ENCODE measurements at places on chromosomes 6 and 20.
A peak's percentile ranks its signal among the peaks of the same experiment; 100 is the strongest.

- DNase-seq: no peak
Observed at GRCh38 chr6:24667378-24667803, 514 bp downstream of the ACOT13 start.

DNA sequence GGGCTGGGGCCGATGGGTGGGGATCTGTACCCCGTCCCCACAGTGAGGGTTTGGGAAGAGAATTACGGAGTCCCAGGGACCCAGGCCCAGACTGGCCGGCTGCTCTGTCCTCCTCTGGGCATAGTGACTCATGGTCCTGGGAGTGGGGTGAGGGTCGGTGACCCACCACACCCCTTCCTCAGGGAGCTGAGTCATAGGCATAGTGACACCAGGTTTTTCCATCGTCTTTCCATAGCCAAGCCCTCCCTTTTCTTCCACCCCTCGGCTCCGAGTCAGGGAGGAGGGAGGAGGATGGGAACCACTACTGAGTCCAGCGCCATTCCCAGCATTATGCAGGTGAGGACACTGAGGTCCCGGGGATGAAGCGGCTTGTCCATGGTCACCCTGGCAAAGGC is 8.9 kb downstream of the CYP21A2 start:
- no peak for DNase-seq

DNA sequence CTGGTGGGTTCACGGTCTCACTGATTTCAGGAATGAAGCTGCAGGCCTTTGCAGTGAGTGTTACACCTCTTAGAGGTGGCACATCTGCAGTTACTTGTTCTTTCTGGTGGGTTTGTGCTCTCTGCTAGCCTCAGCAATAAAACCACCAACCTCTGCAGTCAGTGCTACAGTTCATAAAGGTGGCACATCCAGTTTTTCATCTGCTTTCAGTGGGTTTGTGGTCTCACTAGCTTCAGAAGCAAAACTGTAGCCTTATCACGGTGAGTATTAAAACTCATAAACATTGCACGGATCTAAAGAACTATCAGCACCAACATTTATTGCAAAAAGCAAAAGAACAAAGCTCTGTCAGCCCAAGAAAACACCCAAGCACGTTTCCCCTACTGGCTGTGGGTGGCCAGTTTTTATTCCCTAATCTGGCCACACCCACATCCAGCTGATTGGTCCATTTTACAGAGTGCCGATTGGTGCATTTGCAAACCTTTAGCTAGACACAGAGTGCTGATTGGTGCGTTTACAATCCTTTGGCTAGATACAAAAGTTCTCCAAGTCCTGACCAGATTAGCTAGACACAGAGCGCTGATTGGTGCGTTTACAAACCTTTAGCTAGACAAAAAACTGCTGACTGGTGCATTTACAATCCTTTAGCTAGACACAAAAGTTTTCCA is 3.4 kb upstream of the TMEM14C start:
- DNase-seq: peak; percentile 56

- DNase-seq: peak; percentile 47
Observed at GRCh38 chr6:157800420-157801237, 22.4 kb upstream of the SNX9 start.

DNA sequence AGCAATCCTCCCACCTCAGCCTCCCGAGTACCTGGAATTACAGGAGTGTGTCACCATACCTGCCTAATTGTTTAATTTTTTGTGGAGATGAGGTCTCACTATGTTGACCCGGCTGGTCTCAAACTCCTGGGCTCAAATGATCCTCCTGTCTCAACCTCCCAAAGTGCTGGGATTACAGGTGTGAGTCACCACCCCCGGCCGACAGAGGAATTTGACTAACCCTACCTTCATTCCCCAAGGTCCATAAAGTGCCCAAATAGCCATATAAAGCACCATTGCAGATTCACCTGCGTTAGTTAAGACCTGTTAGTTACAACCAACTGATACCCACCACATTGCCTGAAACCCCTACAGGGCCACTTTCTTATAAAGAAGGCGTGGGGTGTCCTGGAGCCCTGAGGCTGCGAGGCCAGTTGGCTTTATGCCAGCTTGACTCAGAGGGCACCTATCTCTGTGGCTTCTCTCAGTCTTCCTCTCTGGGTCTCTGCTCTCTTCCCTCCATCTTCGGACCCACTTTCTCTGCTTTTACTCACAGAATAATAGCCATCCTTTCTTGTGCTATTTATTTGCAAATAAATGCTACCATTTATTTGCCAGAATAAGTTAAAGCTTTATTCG is 65.6 kb downstream of the SLC2A10 start:
- DNase-seq: no peak

GRCh38 chr6:112356994-112357393 is 9.9 kb downstream of the RFPL4B start:
- no peak for DNase-seq

GRCh38 chr20:7231303-7231702 is 463.8 kb downstream of the BMP2 start:
- DNase-seq: no peak

DNA sequence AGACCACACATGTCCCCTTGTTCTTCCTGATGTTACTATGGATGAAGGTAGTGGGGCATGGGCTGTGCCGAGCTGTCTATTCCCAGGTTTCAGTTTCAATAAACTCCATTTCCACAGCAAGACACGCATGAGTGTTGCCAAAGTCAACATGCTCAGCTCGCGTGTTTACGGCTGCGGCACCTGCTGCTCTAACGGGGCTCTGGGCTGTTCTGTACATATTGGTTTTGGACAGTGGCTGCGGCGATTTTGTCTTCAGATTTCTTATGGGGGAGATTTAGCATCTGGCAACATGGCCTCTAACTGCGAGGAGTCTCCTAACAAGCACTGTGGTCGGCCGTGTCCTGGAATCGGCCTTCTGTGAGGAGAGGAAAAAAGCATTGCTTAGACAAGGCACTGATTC is 58.6 kb downstream of the TMEM242 start:
- DNase-seq: no peak

DNA sequence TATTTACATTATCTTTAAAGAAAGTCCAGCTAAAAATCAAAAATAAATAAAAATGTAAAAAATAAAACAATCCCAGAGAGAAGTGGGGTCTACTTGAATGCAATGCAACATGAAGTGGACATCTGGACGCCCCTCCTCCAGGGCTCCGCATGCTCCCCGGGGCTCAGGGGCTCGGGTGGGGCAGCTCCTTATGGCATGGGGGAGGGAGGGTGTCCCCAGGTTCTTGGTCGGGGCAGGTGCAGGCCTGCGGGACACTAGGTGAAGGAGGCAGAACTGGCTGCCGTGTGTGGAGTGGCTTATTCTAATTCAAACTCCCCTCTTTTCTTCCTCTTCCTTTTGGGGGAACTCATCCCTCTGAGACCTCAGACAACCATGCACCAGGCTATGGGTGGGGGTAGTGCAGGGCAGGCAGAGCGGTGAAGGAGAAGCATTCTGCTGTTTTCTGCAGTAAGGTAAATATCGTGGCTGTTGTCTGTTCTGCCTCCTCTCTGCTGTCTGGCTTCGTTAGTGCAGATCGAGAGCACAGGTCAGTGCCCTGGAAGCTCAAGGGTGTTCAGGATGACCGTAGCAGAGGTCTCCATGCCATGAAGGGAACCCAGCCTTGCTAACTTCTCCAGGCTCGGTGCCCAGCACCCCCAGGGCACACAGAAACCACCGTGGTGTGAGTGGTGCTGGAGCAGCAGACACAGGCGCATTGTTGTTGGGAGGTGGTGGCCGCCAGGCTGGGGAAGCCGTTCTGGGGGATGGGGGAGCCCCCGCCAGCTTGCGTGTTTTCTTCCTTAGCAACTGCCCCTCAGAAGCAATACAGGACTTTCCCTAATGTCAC is 82.6 kb downstream of the TTLL2 start:
- no peak for DNase-seq

DNA sequence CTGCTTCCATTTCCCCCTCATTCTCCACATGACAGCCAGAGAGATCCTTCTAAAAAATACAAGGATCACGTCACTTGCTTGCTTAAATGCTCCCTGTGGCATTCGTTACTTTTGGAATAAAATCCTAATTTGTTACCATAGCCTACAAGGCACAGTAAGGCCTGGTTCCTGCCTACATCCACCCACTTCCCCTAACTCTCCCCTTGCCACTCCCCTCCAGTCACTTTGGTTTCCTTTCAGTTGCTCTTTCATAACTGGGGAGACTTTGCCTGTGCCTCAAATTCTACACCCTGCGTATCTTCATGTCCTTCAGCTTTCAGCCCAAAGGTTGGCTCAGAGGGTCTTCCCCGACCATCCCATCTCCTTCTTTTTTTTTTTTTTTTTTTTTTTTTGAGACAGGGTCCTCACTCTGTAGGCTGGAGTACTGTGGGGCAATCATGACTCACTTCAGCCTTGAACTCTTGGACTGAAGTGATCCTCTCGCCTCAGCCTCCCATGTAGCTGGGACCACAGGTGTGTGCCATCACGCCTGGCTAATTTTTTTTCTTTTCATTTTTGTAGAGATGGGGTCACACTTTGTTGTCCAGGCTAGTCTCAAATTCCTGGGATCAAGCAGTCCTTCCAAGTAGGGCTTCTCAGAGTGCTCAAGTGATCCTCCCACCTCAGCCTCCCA is 12.5 kb downstream of the ID1 start:
- no peak for DNase-seq

DNA sequence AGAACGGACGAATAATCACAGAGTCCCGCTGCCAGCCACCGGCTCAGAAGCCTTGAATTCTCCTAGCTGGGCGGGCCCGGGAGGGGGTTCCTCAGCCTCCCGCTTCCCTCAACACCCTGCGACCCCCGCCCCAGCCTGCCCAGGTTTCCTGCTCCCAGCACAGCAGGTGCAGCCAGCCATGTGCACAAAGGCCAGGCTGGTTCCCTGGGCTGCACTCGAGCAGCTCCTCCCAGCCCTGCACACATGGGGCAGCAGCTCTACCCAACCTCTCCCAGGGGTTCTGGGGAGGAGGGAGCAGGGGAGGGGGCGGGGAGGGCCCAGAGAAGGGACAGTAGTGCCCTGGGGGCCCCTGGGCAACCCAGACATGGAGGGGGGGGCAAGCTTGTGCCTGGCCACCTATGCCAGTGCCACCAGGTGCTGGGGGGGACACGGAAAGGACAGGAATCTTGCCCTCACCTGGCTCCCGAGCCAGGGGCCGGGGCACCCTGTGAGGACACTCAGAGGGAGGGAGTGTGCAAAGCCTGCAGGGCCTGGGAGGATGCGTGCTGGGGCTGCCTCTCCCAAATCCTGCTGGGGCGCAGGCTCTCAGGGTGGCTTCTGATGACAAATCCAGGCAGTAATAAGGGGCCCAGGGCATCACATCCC is 1.2 kb upstream of the NTSR1 start:
- DNase-seq: no peak

All from stimulated activated CD8-positive, alpha-beta memory T cell treated with anti-CD3 and anti-CD28 coated beads, Interleukin-4, amount 100 ng/mL, for 48 hours (primary cell).